T-helper 22 cell (primary cell): ENCODE measurements at places on chromosomes 1 and 21.

DNA sequence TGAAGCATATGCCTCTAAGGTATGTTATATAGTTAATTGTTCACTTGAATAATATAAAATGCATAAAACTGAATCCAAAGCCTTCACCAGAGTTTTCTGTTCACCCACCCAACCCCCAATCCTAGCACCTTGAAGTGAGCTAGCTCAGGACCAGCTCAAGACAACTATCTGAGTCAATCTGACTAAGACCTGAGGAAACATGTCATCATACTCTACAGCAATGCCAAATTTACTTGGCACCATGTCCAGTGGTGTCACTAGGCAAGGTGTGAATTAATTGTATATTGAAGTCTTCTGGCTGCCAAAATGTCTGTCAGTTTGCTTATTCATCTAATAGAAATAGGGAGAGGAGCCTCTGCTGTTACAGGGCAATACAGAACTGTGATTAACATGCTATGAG is 3.8 kb downstream of the DNASE2B start:
- DNase-seq = no peak

GRCh38 chr1:15797614-15798390 is 9.6 kb downstream of the UQCRHL start:
- no peak for DNase-seq

DNA sequence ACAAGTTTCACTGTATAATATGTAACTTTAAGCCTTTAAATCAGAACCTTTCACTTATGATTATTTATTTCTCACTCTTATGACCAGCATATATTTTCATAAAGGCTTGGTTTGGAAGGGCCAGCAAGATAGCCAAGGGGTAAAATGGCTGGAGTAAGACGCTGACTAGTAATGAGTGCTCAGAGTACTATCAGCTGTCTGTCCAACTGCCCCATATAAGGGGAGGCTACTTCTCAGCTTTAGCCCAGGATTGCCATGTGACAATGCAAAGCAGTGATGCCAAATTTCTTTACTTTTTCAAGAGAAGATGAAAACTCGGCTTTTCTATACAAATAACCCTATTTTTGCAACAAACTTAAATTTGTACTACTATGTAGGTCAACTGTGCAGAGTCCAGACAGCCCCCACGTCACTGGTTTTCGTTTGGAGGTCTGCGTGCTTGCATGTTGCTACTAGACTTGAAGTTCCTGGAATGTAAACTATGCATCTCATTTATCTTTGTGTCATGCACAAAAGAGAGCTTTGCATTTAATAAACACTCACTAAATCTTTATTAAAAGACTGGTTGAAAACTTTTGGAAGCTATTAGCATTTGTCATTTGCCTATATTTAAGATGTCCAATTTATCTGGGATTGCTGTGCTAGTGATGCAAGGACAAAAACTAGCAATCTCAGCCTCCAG is 110.4 kb downstream of the TNFSF18 start:
- no peak for DNase-seq

GRCh38 chr1:113088972-113089371 is 16.0 kb downstream of the LRIG2 start:
- DNase-seq = no peak

DNA sequence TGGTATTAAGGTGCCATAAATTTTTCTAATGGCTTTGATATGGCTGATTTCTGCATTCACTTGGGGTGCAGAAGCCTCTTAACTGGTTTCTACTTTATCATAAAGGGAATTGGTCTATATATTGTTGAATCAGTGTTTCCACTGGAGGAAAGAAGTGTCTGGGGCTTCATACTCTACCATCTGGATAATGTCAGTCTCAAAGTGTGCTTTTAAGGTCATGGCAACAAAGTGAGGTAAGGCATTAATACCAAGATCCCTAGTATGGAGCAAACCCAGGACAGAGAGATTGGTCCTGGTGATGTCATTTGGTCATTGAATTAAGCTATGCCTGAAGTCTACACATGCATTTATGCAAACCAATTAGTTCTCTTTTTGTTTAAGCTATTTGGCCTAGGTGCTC is 309.9 kb downstream of the DUSP10 start:
- DNase-seq = no peak

DNA sequence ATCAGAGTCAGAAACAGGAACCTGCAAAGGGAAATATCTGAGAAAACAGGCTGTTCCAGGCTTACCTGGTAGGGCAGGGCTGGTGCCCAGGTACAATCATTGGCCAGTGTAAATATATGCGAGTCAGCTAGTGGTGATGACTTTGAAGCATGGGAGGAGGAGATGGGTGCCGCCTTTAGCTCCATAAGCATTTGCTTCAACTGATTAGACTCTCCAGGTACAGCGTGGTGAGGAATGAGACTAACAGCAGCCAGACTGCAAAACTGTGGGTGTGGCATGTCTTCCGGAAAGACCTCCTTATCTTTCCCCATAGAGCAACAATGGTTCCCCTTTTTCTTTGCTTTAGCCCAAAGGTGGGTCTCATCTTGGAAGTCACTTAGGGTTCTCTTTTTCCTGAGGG is 137.2 kb downstream of the LRIG2 start:
- no peak for DNase-seq

DNA sequence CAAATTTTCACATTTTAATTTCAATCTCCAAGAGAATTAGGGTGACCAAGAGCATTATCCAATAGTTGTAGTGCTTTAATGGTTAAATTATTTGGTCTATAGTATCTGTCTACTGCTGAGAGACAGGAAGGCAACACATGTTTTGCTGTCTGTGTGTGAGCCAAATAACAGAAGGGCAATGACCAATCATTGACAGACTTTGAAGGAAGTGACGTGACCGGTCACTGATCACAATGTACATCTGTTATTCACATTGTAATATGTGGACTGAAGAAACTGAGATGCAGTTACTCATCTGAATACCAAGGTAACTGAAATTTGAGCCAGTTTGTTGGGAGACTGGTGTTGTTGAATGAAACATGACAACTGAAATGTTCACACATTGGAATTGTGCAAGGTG is 196.7 kb downstream of the LRRC40 start:
- no peak for DNase-seq

- no peak for DNase-seq
Measured at GRCh38 chr1:22709891-22710700, 543 bp upstream of the EPHB2 start.

GRCh38 chr1:224411766-224412165 is 22.8 kb downstream of the WDR26 start:
- no peak for DNase-seq

DNA sequence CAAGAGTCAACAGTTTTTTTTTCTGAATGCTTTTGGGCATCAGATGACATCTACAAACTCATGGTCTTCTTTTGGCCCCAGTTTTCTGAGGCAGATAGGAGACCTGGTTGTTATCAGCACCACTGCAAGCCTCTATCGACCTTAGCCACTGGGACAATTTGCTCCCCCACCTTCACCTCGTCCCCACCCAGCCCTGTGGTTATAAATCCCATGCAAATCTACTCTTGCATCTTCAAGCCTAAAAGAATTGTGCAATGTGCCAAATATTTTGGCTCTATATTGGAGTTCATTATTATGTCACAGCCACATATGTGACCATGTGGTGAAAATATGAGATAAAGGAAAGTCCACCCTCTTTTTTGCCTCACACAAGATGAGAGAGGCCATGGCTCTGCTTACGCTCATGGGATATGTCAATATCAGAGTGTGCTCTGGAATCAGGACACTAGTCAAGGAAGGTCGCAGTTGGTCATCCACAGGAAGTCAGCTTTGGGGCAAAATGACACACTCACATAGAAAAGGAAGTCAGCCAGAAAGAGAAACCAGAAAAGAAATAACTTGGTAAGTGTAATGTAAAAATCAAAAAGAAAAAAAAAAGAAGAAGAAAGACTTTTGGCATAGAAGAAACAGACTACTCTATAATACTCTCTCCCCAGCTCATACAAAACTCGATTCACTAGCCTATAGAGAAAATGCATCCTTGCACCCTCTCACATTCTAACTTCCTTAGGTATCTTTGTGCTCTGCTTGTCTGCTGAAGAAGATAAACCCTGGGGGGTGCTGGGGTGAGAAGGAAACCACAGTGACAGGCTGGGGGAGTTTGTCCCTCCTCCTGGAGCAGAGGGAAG is 21.2 kb downstream of the SLC30A10 start:
- no peak for DNase-seq

DNA sequence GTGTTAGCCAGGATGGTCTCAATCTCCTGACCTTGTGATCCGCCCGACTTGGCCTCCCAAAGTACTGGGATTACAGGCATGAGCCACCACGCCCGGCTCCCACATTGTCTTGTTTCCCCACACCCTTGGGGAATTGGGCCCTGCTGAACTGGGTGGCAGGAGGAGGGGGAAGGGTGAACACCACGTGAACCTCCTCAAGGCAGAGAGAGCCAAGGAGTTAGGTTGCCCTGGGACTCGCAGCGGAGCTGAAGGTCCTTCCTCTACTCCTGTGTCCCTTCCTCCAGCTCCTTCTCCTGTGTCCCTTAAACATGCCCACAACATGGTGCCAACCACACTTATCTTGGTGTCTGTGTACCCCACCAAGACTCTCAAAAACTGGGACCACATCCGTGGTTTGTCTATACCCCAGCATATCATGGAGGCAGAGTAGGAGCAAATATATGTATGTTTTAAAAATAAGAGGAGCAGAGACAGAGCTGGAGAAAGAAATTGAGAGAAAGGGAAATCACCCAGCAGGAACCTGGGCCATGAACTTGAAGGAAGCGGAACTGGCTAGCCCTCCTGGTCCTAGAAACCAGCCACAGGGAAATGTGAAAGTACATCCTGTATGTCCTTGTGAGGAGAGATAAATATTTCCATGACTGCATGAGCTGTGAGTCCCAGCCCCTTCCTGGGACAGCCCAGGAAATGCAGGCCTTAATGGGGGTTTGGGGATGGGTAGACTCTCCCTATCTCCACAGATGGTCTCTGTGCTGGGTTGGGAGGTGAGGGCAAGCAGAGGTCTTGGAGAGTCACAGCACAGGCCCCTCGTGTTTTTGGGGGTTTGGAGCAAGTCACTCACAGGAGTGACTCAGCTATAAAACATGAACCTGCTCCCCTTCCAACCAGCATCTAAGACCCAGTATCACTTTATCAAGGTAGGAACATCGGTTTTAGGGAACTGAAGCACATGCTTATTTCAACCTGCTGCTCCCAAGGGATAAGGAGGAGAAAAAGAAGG is 9.4 kb upstream of the TAL1 start:
- DNase-seq = no peak

DNA sequence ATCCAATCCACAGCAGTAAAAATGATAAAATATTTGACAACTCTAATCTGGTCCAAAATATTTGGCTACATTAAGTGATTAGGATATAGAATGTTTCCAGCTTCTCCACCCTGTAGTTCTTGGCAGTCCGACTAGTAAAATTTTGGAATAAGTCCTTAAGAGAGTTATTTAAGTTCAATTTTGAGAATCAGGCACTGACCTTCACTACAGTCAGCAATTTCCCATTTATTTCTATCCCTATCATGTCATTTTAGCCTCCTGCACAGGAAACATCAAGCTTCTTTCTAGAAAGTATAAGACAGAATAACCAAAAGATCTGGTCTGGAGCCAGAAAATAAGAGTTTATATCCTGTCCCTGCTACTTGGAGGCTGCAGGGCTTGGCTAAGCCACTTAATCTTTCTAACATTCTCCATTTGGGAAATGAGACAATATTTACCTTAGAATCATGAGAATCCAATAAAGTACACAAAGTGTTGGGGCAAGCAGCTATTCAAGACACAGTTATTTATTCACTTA is 162.2 kb downstream of the DPYD start:
- no peak for DNase-seq

- DNase-seq = no peak
Measured at GRCh38 chr1:111161843-111162487, 21.9 kb downstream of the CEPT1 start.

GRCh38 chr1:177128665-177129281 is 35.7 kb downstream of the ASTN1 start:
- DNase-seq = no peak

DNA sequence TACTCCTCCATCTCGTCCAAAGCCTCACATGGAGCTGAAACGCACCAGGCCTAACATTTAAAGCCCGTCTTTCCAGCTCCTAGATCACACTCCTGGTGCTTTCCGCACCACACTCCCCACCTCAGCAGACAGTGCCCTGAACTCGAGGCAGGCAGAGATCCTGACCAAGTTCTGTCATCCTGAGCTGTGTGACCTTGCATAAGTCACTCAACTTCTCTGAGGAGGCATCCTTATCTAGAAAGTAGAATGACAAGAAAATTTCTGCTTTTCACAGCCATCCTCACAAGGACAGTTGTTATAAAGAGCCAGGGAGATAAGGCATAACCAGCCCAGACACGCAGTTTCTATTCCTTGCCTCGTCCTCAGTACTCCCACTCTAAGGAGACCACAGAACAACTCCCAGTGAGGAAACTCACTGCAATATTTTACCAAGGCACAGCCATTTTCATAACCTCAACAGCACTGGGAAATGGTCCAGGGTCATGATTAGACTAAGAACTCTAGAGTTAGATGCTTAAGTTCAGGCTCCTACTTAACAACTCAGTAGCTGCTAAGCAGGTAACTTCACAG is 3.1 kb downstream of the LRP8 start:
- no peak for DNase-seq

DNA sequence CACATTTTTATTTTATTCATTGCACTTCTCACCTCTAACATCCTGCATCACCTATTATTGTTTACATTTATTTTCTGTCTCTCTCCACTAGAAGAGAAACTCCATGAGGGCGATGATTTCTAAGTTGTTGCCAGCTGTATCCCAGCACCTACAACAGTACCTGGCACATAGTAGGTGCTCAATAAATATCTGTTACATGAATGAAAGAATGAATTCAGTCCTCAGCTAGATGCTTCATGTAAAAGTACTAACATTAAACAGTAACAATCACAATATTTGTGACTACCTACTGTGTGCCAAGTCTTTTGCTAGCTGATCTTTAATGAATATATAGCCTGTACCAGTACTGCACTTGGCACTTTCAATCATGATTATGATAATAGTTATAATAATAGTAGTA is 3.0 kb downstream of the TAS1R2 start:
- DNase-seq = no peak

- DNase-seq = no peak
Measured at GRCh38 chr1:87437663-87438295, 109.1 kb downstream of the LMO4 start.

GRCh38 chr1:242017580-242018233 is 18.8 kb upstream of the MAP1LC3C start:
- peak; percentile 2 for DNase-seq

DNA sequence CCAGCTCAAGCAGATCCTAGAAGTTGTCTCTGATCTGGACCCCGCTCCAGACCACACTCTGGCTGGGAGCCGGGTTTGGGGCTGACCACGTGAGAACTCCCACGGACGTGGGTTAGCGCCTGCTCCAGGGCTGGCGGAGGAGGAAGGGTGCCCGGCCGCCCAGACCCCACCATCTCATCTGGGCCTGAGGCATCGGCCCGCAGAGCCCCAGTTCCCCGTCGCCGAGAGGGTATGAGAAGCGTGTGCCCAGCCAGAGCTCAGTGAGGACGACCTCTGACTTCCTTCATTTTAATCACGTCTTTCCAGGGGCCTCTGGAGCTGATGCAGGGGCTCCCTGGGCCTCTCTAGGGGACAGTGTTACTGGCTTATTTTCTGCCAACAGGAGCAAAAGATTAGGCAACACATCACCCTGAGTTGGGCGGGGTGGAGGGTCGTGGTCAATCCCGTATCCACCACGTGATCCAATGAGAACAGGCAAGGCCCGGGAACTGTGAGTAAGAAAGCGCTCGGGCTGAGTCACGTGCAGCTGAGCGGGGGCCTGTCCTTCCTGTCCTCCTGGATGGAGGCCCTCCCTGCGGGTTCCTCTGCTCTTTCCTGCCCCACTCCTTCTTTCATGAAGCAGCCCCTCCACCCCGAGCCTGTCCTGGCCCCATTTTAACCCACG is 81.1 kb downstream of the SIK1 start:
- no peak for DNase-seq
